ENCODE measurements at places on chromosomes 5 and 9.

GRCh38 chr9:100465274-100465673 lies 7.7 kb upstream of the TMEFF1 start:
- DNase-seq = no peak

- no peak for DNase-seq
Measured at GRCh38 chr5:114148253-114148652, 213.6 kb upstream of the KCNN2 start.

DNA sequence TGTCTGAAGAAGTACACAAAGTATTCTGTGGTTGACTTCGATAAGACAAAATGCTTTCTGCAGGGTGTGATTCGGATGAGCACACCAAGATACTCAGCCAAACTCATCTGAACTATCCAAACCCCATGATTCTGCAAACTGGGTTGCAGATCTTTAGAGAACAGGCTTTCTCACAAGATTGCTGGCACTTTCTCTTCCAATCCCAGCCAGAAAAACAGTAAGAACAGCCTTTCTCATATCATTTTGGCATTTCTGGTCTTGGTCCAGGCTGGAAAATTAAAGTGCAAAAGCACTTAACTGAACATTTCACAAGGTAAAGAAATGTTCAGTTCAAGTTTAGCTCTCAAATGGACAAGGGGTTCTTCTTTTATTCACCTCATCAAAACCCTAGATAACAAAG lies 269.1 kb downstream of the NR2F1-AS1 start:
- DNase-seq = no peak

DNA sequence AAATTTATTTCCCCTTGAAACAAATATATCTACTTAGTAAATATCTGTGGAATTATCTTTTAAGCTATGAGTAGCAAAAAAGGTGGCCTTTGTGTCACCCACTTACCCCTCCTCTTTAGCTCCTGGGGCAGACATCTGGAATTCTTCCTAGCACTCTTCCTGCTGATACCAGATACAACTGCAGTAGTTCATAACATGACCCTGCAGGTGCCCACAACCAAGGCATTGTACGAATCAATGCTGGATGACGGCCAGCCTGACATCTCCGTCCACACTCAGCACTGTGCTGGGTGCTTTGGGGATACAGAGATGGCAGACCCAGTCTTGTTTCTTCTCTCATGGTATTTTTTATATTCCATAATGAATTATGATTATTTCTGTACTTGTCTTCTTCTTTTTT lies 152.3 kb downstream of the GOLPH3 start:
- no peak for DNase-seq

GRCh38 chr5:2378108-2378507 lies 373.4 kb downstream of the IRX2 start:
- DNase-seq = no peak

GRCh38 chr5:639253-639530 lies 27.1 kb downstream of the CEP72 start:
- DNase-seq = no peak

DNA sequence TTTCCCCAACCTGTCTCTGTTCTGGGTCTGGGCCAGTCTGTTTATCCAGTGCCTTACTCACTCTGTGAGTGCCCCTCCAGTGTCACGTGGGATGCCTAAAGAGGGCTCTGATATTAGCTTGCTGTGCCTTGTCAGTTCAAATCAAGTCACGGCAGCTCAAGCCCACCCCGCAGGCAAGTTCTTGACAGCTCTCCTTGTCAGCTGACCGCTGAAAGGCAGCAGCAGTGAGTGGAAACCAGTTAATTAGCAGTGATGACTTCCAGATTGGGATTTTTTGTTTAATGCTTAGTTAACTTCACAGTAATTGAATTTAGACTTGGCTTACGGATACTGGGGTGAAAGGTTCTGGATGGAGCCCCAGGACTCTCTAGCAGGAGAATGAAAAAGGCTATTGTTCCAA lies 210.1 kb downstream of the PSAT1 start:
- no peak for DNase-seq

DNA sequence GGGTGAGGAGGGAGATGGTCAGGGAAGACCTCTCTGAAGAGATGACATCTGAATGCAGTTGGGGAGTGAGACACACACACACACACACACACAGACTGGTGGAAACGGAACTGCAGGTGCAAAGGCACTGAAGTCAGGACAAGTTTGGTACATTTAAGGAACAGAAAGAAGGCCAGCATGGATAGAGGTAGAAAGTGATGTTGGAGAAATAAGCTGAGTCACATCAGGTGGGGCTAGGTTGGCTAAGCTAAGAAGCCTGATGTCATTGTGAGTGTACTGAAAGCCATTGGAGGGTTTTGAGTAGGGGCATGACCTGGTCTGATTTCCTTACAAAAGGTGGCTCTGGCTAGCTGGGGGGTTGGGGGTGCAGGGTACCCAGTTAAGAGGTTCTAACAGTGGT lies 3.1 kb downstream of the BSPRY start:
- DNase-seq = no peak

GRCh38 chr5:31811210-31811609 lies 172.3 kb downstream of the PDZD2 start:
- DNase-seq = no peak

GRCh38 chr5:7018198-7018597 lies 305.0 kb downstream of the TENT4A start:
- no peak for DNase-seq

- no peak for DNase-seq
Measured at GRCh38 chr9:77988630-77989029, 43.0 kb downstream of the GNAQ start.

- no peak for DNase-seq
Measured at GRCh38 chr9:127628758-127629467, 16.8 kb downstream of the STXBP1 start.

DNA sequence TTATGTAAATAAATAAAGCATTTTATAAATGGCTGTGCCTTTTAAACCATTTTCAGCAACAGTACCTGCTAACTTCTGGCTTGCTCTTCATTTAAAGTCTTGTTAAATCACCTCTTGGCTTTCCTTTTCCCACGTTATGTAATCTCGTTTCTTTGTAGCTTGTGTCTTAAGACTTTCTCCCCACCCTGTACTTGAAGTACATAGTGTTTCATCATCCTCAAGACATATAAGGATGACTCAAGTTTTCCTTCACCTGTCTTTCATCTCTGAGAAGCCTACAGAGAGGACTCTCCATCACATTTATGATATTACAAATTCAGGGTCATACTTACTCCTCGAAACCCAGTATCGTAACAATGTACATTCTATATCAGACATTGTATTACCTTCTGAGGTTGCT lies 33.9 kb downstream of the PRELID2 start:
- no peak for DNase-seq

DNA sequence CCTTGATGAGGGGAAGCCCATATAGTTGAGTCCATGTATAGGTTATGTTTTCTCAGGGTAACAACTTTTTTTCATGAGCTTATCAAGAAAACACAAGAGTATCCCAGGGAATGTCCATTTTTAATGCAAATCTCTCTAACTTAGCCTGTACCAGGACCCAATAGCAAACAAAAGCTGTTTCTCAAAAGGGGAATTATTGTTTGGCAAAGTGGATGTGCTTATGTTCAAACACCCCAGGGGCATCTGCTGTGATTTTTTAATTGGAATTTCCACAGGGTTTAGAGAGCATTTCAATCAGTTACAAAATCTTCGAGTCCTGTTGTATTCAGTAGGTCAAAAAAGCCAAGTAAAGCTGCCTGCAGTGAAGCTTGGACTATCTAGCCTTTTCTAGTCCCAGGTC lies 33.4 kb upstream of the CSNK1G3 start:
- no peak for DNase-seq

DNA sequence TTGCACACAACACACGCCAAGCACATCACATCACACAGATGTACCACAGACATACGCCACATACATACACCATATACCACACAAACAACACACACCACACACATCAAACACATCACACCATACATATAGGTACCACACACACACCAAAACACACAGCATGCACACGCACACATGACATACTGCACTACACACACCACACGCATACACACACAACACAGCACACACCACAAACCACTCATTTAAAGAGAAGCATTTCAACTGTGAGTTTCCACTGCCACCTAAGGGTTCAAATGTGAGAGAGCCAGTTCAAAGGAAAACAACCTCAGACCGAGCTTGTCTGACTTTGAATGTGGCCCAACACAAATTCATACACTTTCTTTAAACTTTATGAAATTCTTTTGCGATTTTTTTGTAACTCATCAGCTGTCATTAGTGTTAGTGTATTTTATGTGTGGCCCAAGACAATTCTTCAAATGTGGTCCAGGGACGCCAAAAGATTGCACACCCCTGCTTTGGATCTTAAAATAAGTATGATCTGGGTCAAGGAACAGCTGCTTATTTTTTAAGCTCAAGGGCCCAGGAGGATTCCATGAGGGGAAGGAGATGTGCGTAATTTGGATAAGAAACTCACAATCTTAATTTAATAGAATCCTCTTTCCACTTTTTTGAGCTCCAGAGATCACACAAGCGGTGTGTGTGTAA lies 494.6 kb downstream of the GADD45G start:
- DNase-seq = no peak
